ENCODE measurements at places on chromosomes 4 and X.

DNA sequence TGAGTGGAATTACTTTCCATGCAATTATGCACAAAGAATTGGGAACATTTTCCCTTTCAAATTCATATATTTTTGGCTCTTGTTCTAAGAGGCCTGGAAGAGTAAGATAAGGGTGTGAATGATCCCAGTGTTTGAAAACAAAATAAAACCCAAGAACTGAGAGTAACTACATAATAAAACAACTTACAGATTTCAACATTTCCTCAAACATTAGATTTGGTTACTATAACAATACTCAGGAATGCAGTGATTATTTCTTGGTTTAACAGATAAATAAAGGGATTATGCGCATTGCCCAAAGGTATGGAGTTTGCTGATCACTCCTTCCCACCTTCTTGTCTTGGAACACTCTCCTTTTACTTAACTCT lies 292.5 kb downstream of the CAMK2D start:
- DNase-seq: no peak

DNA sequence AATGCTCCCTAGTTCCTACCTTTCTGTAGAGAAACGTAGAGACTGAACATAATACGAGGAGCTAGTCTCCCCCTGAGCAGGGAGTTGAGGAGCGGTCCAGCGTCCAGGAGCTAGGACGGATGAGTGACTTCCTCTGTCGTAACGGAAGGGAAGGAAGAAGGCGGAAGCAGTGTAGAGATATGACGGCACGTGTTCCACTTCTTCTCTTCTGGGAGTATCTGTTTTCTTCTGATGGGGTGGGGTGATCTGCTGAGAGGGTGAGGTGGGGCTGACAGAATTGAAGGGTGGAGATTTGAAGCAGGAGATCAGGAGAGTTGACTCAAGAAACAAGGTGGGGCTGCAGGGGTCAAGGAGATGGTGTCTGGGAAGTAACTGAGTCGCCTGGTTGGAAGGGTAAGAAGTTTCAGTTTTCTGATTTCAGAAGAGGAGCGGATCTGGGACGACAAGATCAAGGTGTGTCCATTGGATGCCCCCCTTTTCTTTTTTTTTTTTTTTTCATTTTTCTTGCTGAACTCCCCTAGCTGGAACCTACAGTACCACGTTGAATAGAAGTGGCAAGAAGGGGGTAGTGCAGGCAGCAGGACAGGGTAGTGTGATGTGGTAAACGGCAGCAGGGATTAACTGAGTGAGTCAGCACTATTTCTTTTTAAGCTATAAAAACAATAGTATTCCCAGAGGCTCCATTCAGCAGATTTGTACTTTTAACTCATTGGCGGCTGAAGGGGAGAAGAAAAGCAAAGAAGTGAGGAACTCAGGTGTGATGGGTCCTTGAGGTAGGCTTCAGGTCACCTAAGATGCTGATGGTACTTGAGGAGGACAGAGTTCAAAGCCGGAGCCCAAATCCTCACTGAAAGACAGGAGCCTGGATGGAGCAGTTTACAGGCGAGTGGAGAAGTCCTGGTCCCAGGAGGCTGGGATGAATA lies 50.8 kb upstream of the SETD7 start:
- no peak for DNase-seq

DNA sequence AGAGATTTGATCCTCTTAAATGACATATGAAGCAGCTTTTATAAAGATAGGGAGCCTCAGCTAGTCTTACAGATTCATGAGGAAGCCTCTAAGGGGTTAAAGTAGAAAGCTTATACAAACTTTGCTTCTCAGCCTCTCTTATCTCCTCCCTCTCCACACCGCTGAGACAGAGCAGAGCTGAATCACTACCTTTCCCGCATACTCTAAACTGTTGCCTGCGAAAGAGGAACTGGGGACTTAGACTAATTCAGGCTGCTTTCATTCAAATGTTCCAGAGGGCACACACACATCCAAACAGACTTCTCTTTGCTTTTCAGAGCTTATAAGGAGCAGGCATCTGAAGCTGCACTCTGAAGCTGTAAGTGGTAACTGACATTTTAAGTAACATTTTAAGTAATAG lies at the start of gene SERTM2:
SERTM2 (plus strand) TSS at position 169 of the 400 bp plus-strand sequence. CDS start 7,213 bp downstream, outside the sequence.
- DNase-seq: no peak

- DNase-seq: no peak
These were observed 225.3 kb downstream of the ANAPC10 start for GRCh38 chr4:144872508-144873225.

- DNase-seq: no peak
These were observed 3.6 kb upstream of the THOC2 start for GRCh38 chrX:123736333-123736921.

- DNase-seq: no peak
These were observed 318.6 kb downstream of the NAF1 start for GRCh38 chr4:162847945-162848549.
